WTC11 (cell line): ENCODE measurements at places on chromosomes 5 and 9. TPM values are rescaled to one million over a fixed set of nuclear protein-coding genes. Genes with fewer than 3 reads are reported as not detected.

Gene PAIP1
- 82.5 to 85.2 TPM (median 83.5 TPM) in 3 replicates for total RNA-seq

Gene TSSK1B
- not detected in 3 replicates for total RNA-seq

Gene PFN3
- 0.48 TPM in 1 of 3 replicates, not detected in the others for total RNA-seq

Gene LCN15
- total RNA-seq: 0.52 to 1.0 TPM (median 0.96 TPM) in 3 replicates

DNA sequence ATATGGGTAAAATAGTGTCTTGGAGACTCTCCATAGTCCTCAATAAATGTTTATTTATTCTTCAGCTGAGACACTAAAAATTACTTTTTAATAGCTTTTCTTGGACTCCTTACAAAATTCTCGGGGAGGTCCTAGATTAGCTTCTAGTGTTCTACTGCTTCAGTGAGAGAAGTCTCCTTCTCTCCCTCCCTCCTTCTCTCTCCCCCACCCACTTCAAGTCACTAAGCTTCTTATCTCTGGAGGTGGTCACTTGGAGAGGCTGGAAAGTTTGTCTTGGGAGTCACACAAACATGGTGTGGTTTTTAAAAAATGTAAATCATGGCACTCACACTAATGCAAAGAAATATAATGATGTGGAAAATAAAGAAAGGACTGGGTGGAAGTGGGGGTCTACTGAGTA, 64.1 kb downstream of the SEMA6A start:
- no peak for DNase-seq

- DNase-seq: no peak
These were observed 12.5 kb downstream of the STC2 start for GRCh38 chr5:173315495-173316338.
